Spinal cord (tissue), 10 donors: ENCODE measurements at places on chromosomes 13 and 19. TPM values are rescaled to one million over a fixed set of nuclear protein-coding genes. Genes with fewer than 3 reads are reported as not detected.

Gene CD33
- 2.9 TPM for polyA plus RNA-seq

Gene RELB
- 4.0 TPM for polyA plus RNA-seq

Gene PEX11G
- 3.8 TPM for polyA plus RNA-seq

DNA sequence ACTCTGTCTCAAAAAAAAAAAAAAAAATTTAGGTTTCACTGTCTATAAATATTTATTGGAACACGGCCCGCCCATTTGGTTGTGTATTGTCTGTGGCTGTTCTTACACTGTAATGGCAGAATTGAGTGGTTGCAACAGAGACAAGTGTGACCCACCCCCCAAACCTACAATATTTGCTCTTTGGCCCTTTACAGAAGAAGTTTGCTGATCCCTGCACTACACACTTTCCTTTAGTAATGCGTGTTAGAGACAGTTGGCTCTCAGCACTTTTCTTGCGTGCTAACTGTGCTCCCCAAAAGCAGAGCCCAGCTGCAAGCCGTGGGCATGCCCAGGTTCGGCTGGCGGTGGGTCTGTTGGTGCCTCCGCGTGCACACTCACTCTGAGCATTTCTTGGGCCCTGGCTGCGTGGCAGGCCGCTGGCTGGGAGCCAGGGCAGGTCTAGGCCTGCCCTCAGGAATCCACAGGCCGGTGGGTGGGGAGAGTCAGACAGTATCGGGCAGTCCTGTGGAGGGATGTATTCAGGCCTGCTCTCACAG lies 72.6 kb downstream of the SIPA1L3 start:
- no peaks in the 10 kb centered on the region for H3K27me3 ChIP-seq
- no peak for DNase-seq
- peaks cover 33% of the 10 kb centered on the region for H3K4me1 ChIP-seq

DNA sequence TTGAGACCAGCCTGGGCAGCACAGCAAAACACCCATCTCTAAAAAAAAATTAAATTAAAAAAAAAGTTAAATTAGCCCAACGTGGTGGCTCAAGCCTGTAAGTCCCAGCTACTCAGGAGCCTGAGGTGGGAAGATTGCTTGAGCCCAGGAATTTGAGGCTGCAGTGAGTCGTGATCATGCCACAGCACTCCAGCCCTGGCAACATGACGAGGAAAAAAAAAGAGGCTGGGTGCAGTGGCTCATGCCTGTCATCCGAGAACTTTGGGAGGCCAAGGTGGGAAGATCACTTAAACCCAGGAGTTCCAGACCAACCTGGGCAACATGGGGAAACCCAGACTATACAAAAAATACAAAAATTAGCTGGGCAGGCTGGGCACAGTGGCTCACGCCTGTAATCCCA lies 2.2 kb upstream of the TMEM161A start:
- no peaks in the 10 kb centered on the region for H3K27me3 ChIP-seq
- peaks cover 16% of the 10 kb centered on the region for H3K4me1 ChIP-seq
- no peak overlapping the region for H3K4me3 ChIP-seq

- H3K27ac ChIP-seq, result no peak overlapping the region
- no peaks in the 10 kb centered on the region for H3K27me3 ChIP-seq
Observed at GRCh38 chr13:50326811-50327210, 311.6 kb downstream of the KCNRG start.

DNA sequence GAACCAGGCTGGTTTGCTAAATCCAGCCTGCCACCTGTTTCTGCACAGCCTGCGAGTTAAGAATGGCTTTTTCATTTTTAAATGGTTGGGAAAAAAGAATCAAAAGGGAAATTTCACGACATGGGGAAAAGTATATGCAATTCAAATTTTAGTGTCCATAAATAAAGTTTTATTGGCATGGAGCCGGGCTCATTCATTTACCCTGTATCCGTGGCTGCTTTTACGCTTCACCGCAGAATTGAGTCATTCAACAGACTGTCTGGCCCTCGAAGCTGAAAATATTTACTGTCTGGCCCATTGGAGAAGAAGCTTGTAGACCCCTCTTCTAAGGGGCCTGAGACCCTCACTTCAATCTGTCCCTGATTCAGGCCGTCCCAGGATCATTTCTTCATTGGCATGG lies 26.1 kb downstream of the IER2 start:
- no peaks in the 10 kb centered on the region for H3K27me3 ChIP-seq
- peaks cover 21% of the 10 kb centered on the region for H3K4me1 ChIP-seq
- H3K36me3 ChIP-seq, result no peaks in the 10 kb centered on the region

DNA sequence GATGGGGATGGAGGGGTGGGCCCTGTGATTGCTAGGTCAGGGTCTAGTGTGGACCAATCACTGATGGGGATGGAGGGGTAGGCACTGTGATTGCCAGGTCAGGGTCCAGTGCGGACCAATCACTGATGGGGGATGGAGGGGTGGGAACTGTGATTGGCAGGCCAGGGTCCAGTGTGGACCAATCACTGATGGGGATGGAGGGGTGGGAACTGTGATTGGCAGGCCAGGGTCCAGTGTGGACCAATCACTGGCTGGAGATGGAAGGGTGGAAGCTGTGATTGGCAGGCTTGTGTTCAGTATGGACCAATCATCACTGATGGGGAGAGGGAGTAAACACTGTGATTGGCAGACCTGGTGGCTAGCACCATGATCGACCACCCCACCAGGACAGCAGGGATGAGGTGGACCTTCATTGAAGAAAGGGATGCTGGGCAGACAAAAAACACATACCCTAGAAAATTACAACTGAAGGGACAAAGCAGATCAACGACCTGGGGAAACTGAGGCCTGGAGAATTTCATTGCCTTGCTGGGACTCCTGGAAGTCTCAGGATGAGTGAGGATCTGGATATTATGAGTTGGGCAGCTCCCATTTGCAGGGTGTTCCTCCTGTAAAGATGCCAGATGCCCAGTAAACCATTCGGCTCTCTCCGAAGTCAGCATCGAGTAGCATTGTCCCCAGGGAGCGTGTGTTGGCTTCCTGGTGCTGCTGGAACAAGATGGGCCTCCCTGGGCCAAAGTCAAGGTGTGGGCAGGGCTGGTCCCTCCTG lies 15.5 kb downstream of the TMPRSS9 start:
- H3K27ac ChIP-seq, result no peak overlapping the region
- no peak overlapping the region for H3K4me3 ChIP-seq
- no peaks in the 10 kb centered on the region for H3K36me3 ChIP-seq
- H3K4me1 ChIP-seq, result peaks cover 16% of the 10 kb centered on the region
- no peak for DNase-seq

GRCh38 chr13:44403461-44404056 lies 29.9 kb downstream of the SERP2 start:
- H3K4me3 ChIP-seq, result no peak overlapping the region
- peaks cover 30% of the 10 kb centered on the region for H3K4me1 ChIP-seq
- no peak overlapping the region for H3K27ac ChIP-seq
- peak; percentile 47 for DNase-seq

DNA sequence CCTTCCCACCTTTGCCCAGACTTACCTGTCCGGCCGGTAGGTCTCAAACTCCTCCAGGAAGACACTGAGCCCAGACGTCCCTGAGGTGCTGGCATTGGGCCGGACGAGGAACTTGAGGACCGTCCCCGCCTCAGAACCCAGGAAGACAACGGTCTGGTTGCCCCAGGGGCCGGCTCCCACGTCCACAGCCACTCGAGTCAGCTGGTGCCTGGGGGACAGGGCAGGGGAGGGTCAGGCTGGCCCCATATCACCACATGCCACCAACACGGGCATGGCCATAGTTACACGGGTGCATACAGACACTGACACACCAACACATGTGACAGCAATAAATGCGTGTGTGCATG lies 8.4 kb upstream of the LRG1 start:
- no peak overlapping the region for H3K4me3 ChIP-seq
- DNase-seq, result no peak
- no peak overlapping the region for H3K27ac ChIP-seq
- H3K36me3 ChIP-seq, result peaks cover 80% of the 10 kb centered on the region
- H3K4me1 ChIP-seq, result no peaks in the 10 kb centered on the region

DNA sequence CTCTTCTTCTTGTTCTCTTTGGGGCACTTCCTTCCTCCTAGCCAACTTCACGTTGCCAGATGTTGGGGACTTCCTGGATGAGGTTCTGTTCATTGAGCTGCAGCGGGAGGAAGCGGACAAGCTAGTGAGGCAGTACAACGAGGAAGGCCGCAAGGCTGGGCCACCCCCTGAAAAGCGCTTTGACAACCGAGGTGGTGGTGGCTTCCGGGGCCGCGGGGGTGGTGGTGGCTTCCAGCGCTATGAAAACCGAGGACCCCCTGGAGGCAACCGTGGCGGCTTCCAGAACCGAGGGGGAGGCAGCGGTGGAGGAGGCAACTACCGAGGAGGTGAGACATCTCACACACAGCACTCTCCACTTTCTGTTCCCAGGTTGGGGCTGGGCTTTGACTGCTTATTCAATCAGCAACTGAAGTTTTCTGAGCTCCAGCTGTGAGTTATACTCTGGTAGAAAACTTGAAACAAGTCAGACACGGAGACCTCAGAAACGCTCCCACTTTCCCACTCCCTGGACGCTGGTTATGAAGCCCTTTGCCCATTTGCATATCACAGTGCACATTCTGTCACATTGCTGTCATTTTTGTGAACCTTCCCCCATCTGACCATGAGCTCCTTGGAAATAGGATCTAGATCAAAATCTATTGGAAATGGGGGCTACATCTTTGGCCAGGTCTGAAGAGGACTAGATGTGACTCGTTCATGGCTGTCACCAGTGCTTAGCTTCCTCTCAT lies 7.2 kb upstream of the CCDC97 start:
- H3K4me1 ChIP-seq, result peaks cover 9% of the 10 kb centered on the region
- DNase-seq, result no peak
- no peak overlapping the region for H3K4me3 ChIP-seq
- no peak overlapping the region for H3K27ac ChIP-seq
- no peaks in the 10 kb centered on the region for H3K27me3 ChIP-seq

GRCh38 chr13:73136776-73137175 lies 78.0 kb downstream of the KLF5 start:
- H3K36me3 ChIP-seq, result no peaks in the 10 kb centered on the region
- no peak for DNase-seq
- H3K4me3 ChIP-seq, result no peak overlapping the region

GRCh38 chr13:32902874-32903273 lies 113.3 kb upstream of the KL start:
- H3K4me3 ChIP-seq, result no peak overlapping the region
- H3K36me3 ChIP-seq, result no peaks in the 10 kb centered on the region
- peak; percentile 50 for DNase-seq
- no peaks in the 10 kb centered on the region for H3K27me3 ChIP-seq

- H3K27ac ChIP-seq, result peak within 1 kb of the TSS; percentile 67
- H3K27me3 ChIP-seq, result no peaks in the 10 kb centered on the region
- peaks cover 4% of the 10 kb centered on the region for H3K4me1 ChIP-seq
- H3K4me3 ChIP-seq, result peak within 1 kb of the TSS; percentile 73
Observed at GRCh38 chr13:49585220-49586157, at the start of gene RCBTB1. RCBTB1 (minus strand) TSS chr13:49585558; CDS start chr13:49567279, 18,279 bp downstream.

DNA sequence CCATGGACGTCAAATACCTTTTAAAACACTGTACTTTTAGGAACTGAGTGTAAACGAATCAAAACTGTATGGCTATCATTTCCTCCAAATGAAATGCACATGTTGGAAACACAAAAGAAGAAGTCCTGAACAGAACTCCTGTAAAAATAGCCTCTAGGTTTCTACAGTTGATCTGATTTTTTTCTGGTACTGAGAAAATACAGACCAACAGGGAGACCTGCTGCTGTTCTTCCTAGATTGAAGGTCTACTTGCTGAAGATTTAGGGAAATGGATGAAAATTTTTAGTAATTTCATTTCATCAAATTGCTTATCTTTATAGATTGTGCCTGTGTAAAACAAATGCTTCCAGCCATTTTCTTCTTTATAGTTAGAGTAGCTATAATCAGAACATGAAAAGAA lies 520.4 kb downstream of the SLITRK6 start:
- no peaks in the 10 kb centered on the region for H3K36me3 ChIP-seq
- no peak for DNase-seq
- no peak overlapping the region for H3K4me3 ChIP-seq

- peak within 1 kb of the TSS; percentile 87 for H3K27ac ChIP-seq
- peaks cover 47% of the 10 kb centered on the region for H3K4me1 ChIP-seq
- peaks cover 6% of the 10 kb centered on the region for H3K27me3 ChIP-seq
- H3K36me3 ChIP-seq, result peaks cover 57% of the 10 kb centered on the region
- peak; percentile 89 for DNase-seq
- H3K4me3 ChIP-seq, result peak within 1 kb of the TSS; percentile 73
Observed at GRCh38 chr19:49690656-49691242, at the start of gene CPT1C. CPT1C (plus strand) TSS chr19:49691116; CDS start chr19:49692253, 1,137 bp downstream.

- peaks cover 39% of the 10 kb centered on the region for H3K36me3 ChIP-seq
- H3K27ac ChIP-seq, result no peak overlapping the region
- no peak overlapping the region for H3K4me3 ChIP-seq
- H3K27me3 ChIP-seq, result no peaks in the 10 kb centered on the region
- no peak for DNase-seq
Observed at GRCh38 chr19:38173291-38174041, 50.6 kb downstream of the DPF1 start.

DNA sequence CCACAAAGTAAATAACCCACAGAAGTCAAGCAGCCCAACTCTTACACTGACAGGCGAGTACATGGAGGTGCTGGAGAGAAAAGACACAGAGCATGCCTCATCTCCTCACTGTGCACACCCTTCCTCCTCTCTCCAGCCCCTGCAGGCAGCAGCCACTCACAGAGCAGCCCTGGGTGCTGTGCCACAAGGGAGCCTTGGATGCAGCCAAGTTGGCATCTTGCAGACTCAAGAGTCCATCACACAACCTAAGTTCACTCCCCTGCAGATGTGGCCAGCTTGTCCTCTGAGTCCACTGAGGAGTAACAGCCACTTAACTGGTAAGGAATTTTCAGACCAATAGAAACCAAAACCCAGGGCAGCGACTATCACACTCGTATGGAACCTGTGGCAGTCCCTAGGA lies 47.4 kb downstream of the BRD4 start:
- peaks cover 72% of the 10 kb centered on the region for H3K4me1 ChIP-seq
- H3K27me3 ChIP-seq, result no peaks in the 10 kb centered on the region
- H3K4me3 ChIP-seq, result no peak overlapping the region
- no peaks in the 10 kb centered on the region for H3K36me3 ChIP-seq
- DNase-seq, result no peak

DNA sequence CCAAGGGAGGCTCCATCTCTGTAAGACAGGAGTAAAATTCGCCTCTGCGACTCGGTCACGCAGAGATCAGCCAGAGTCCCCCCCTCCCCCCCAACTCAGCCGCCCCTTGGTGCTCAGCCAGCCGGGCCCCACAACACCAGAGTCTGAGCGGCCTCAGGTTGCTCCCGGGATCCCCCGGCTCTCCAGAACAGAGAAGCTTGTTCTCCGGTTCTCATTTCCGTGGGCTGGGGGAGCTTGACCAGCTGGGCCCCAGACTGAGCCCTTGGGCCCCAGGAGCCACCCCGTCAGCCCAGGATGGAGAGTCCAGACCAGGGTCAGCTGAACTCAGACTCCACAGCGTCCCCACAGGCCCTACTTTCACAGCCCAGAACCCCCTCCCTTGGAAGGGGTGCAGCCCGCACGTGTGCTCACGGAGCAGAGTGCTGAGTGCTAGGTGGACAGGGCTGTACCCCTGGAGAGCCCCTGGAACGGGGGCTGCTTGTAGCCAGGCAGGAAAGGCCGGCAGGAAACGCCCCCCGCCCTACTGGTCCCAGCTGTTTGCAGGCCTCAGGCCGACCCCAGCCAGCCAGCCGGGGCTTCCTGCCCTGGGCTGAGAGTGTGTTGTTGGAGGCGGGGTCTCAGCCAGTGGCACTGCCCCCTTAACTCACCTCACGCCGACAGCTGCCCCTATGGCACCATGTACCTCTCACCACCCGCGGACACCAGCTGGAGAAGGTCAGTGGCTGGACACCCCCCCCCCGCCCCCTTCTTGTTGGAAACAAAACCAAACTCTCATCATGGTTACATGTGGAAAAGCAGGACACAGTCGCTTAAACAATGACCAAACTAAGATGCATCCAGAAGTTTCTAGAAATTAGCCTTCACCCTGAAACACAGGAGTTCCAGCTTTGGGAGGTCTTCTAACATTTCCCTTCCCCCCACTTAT lies 44.4 kb downstream of the COMP start:
- no peak overlapping the region for H3K4me3 ChIP-seq
- no peak overlapping the region for H3K27ac ChIP-seq
- no peak for DNase-seq
